ENCODE measurements at places on chromosomes 16 and 17.
A peak's percentile ranks its signal among the peaks of the same experiment; 100 is the strongest.

DNA sequence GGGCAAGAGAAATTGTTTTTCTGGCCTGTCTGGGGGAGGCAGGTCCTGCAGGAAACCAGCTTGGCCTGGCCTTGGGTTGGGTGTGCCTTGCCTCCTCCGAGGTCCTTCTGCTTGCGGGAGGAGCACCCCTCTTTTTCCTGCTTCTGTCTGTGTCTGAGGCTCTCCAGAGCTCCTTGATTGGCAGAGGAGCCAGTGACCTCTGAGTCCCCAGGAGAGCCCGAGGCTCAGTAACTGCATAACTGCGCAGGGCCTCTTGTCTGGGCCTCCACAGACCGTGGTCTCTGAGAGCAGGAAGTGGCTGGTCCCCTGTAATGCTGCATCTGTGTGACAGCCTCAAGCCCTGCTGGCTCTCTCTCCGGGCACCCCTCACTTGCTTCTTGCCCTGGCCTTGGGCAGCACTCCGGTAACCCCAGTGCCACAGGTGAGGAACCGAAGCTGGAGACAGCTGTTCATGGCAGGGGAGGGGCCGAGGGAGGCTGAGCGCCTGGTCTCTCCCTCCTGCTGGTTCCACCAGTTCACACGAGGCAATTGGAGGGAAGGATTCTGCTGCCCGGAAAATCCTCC, 1.6 kb downstream of the CAPN15 start:
- no peak for DNase-seq

GRCh38 chr17:78421534-78422266, 43.3 kb downstream of the PGS1 start:
- peak; percentile 70 for DNase-seq

DNA sequence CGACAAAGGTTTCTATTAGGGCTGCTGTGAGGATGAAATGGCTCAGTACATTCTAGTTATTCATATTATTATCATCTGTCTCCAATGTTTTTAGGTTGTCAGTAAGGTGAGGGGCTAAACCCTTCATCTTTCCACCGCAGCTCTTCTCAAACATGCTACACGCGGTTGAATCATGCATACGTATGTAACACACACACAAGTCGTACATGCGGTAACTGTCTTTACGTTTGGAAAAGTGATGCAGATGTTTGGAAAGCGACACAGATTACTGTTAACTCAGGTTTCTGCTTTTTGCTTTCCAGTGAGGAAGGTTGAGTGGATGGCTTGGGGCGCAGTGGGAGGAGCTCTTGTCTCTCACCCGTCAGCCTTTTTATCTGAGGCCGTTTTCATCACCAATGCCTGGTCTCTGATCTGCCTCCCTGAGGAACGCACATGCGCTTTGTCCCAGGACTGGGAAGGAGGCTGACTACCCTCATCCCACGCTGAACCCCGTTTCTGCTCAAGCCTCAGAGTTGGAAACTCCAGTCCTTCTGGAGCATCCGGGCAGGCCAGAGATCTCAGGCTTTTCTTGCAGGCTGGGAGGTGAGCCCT, 3.2 kb upstream of the FOXL1 start:
- no peak for DNase-seq

GRCh38 chr16:3490911-3491629, 4.2 kb downstream of the C16orf90 start:
- DNase-seq = no peak

GRCh38 chr16:71337631-71338030, 20.9 kb upstream of the CALB2 start:
- DNase-seq = no peak

GRCh38 chr16:14494396-14494966, 135.6 kb downstream of the PARN start:
- no peak for DNase-seq

DNA sequence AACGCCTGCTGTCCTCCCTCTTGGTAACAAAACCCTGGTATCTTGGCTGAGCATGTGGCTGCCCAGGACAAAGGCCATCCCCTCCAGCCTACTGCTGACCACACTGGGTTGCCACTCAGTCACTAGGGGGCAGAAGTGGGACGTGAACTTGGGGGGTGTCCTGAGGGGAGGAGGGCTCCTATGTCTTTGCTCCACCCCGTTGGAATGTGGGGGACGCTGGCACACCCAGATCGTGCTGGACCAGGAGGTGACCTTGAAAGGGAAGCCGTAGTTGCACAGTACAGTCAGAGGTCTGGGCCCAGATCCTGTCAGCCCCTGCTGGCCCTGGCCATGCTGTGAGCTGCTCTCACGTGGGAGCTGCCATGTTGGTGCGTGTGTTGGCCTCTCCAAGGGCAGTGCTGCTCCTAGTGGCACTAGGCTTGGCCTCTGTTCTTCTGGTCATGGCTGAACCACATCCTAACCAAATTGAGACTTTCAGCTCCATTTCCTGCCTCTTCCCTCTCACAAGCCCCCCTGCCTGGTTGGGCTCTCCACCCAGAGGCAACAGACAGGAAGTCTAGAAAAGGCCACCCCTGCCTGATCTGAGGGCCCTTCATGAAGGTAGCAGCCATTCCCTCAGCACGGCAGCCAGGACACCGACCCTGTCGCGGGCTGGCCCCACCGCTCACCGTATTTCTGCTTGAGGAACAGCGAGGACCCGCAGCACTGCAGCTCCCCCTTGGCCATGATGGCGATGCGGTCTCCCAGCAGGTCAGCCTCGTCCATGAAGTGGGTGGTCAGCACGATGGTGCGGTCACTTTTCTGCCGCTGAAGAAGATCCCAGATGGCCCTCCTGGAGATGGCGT, 29.0 kb upstream of the RNPS1 start:
- DNase-seq = no peak

DNA sequence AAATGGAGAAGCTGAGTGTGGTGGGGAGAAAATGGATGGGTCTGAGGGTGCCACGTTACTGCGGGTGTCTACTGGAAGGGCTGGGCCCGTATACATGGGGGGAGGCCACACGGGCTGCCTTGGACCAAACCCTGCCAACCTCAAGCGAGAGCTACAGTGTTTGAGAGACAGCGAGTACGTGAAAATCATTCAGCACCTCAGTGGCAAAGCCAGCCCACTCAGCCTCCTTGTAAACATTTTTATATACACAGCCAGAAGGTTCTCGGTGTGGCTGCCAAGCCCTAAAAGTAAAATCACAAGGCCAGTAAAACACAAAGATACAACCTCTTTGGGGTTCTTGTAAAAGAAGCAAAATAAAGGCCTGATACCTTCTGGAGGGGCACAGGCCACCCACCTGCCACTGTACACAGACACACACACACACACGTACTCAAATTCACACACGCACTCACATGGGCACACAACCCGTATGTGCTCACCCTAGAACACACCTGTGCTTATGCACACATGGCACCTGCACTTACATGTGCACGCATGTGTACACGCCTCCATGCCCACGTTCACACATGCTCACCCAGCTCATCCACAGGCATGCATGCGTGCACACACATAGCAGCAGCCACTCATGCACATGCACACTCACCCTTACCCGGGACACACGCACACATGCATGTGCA, 102.8 kb downstream of the GSG1L start:
- no peak for DNase-seq

DNA sequence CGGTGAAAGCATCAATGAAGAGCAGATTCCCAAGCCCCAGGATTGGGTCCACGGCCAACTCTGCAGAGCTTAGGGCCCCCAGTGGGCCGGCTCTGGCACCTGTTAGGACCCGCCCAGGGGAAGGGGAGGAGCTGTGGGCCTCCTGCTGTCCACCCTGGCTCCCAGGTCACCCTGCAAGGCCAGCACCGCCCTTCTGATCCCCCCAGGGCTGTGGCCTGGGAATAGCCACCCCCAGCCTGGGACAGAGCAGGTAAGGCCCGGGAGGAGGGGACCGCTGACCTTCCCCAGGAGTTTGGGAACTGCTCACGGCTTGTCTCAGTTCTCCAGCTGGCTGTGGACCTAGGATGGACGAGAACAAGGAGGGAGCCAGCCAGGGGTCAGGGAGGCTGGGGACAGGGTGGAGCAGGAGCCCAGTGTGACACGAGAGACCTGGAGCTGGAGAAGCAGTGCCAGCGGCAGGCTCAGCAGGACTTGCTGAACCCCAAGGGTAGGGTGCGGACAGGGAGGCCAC, 39.3 kb upstream of the SLC38A10 start:
- no peak for DNase-seq

GRCh38 chr16:86584071-86584685, 5.8 kb downstream of the FOXL1 start:
- DNase-seq = no peak

DNA sequence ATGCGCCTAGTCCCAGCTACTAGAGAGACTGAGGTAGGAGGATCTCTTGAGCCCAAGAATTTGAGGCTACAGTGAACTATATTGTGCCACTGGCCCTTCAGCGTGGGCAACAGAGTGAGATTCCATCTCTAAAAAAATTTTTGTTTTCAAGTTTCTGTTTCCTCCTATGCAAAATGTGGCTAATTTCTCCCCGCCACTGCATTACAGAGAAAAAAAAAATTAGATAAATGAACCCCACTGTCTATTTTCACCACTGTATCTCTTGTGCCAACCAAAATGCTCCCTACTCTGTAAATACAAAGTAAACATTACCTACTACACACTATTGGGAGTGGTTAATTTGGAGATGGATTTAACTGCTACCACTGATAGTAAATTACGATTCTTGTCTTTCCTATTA, 2.0 kb downstream of the MARF1 start:
- no peak for DNase-seq

DNA sequence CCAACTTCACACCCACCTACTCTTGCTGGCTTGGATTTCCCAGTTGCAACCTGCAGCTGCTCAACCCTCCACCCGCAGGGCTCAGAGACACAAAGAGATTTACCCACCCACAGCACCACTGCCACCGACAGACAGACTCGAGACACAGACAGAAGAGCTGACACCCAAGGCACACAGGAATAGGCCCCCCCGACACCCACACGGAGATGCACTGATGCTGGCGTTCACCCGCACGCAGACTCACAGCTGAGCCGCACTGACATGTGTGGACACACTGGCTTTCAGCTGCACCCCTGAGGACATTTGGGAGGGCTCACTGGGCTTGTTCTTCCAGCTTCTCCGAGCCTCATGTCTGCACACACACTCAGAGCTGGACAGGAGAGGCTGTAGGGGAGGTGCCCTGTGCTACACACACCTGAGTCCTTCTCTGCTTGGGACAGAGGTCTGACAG, 8.2 kb downstream of the STX1B start:
- no peak for DNase-seq

All from stimulated activated CD4-positive, alpha-beta T cell treated with anti-CD3 and anti-CD28 coated beads, Interleukin-12 subunit alpha, Interleukin-12 subunit beta, amount 100 ng/mL, for 4 hours (primary cell).